Activated T-cell treated with anti-CD3 and anti-CD28 coated beads for 1 hour (primary cell): ENCODE measurements at places on chromosomes 2 and 18.

DNA sequence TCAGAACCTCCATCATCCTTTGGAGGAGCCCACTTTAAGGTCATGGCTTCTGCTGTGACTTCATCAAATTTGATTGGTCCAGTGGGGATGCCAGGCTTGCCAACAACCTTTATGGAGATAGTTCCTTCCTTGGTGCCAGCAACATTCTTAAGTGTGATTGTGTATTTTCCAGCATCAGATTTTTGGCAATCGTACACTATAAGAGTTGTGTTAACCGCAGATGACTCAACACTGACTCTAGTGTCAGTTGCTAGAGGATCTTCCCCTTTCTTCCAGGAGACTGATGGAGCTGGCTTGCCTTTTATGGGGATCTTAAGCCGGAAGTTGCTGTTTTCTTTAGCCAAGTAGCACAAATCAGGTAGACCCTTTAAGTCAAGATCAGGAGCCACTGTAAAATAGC lies 98.7 kb downstream of the PLEKHA3 start:
- no peak for DNase-seq

DNA sequence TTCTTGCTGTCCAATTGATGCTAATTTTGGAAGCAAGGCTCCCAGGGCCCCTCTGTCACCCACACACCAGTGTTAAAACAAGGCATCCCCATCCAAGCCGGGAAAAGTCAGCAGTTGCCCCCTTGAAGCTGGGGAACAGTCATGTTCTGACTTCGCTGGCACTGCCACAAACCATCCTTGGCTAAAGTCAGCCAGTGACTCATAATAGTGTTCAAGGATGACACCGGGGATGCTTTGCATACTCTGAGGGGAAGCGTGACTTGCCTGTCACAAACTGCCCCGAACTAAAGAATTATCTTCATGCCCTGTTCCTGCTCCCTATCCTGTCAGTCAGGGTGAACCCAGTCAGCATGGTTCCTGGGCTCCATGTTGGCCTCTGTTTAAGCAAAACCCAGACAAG lies 37.0 kb downstream of the TGFA start:
- DNase-seq, result no peak

- no peak for DNase-seq
These were observed 207.5 kb upstream of the FBXO11 start for GRCh38 chr2:48113767-48114166.

GRCh38 chr18:80202264-80202998 lies 44.9 kb downstream of the PARD6G start:
- no peak for DNase-seq

GRCh38 chr2:172783165-172783898 lies 47.7 kb downstream of the RAPGEF4 start:
- no peak for DNase-seq

DNA sequence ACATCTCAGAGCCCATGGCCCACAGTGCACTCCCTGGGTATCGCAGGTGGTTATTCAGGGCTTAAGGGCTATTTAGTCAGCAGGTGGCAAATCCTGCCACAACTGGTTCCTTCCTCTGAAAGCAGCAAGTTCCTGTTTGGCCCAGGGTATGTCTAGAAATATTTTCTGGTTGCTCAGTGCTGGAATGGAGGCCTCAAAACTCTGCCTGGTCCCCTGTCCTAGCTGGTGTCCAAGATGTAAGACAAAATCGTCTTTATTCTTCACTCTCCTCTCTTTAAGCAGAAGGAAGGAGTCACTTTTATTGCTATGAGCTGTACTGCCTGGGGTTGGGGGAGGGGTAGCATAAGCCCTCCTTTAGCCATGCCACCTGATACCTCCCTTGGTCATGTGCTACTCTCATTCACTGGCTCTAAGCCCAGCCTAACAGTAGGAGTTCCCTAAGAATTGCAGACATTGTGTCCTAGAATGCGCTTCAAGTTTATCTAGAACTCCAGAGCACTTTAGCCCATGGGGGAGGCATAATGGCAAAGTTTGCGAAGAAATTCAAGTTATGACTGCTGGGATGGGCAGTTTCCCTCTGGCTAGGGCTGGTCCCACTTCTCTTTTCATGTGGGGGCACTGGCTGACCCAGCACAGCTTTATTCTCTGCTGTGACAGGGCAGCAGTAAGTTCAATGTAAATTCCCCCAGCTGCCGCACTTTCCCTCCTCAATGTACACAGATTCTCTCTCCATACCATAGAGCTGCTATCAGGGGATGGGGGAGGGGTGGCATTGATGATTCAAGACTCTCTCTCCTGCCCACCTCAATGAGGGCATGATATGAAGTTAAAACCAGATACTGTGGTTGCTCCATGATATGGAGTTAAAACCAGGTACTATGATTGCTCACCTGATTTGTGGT lies 27.1 kb upstream of the CWC22 start:
- DNase-seq, result no peak

DNA sequence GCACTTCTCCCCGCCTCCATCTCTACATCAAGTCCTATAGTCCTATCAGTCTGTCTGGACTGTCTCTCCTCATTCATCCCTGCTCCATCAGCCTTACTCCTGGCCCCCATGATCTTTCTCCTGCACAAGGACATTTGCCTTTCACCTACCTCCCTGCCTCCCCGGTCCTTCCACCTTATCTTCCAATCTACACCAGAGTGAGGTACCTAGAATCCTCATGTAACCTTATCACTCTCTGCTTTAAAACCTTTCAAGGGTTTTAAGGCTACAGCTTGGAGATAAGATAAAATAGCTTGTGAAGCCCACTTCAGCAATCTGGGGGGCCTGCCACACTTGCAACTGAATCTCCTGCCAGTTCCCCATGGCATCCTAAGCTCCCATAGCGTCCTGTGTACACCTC lies 12.8 kb downstream of the CDC42EP3 start:
- DNase-seq, result no peak

DNA sequence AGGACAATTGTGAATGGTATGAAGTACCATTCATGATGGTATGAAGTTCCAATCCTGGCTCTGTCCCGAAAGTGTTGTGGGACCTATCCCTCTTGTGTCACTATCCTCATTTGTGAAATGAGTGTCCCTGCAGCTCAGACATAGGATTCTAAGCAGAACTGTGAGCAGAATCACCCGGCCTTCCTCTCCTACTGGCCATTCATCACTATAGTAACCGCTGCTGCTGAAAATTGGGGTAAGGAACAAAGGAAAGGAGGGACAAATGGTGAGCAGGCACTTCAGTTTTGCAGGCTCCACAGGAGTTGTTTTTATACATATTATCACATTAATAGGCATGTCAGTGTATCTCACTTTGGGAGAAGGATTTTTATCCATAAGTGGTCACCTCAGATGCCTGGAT lies 27.4 kb downstream of the SMYD1 start:
- no peak for DNase-seq

DNA sequence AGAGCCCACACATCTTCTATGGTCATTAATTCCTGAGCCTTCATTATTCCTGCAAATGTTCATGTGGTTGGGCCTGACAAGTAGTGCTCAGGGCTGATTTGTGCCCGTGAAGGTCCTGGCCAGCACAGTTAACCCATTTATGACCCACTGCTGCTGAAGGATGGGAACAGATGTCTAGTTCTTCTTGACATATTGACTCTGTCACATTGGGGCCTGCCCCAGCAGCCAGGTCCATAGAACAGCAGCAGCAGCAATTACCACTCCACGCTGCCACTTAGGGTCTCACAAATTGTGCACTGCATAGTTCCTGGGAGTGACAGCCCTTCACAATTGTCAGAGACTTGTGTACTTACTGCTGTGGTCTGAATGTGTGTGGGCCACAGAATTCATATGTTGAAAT lies 442.3 kb upstream of the RGPD4 start:
- DNase-seq, result no peak

DNA sequence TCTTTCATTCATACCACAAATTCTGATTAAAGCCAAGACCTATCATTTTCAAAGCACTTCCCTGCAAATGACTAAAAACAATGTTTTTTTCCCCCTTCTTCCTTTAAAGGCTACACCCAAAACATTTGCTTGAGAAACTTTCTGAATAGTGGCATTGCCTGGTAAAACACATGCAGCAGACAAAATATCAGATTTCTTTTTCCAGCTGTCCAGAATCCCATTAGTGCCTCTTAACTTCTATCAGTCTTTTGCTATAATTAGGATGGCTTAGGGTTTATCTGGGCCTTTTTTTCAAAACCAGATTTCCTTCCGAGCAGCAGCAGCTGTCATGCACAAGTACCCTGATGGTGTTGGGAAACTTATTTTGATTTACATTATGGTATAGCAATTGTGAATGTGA lies 50.6 kb downstream of the ALPK2 start:
- DNase-seq, result no peak

DNA sequence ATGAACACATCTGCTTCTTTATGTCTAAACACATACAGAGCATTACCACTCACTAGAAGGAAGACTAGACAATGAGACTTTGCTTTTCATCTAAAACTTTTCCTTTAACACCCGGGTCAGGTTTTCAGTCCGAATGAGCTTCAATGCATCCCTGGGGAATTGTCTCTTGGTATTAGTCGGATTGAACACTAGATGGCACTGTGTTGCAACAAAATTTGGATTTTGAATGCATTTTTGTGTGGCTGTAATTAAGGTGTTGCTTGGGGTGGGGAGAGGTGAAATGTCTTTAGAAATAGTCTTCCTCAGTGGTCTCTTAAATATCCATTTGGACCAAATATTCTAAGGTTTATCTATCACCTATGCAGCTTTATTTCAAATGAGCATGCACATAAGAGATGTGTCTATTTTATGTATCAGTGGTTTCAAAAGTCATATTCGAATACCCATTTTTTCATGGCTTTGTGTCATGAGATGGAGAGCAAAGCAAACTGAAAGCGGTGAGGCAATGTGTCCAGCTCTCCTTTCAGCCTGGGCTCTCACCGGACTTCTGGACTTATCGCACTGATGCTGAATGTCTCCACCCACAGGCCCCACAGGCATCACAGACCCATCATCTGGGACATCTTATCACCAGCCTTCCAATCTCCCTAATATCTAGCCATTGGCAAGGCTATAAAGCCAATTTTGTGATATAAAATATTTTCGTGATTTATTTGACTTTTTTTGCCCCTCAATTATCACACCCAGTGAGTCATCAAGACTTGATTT lies 510.3 kb downstream of the RNF144A start:
- DNase-seq, result no peak

DNA sequence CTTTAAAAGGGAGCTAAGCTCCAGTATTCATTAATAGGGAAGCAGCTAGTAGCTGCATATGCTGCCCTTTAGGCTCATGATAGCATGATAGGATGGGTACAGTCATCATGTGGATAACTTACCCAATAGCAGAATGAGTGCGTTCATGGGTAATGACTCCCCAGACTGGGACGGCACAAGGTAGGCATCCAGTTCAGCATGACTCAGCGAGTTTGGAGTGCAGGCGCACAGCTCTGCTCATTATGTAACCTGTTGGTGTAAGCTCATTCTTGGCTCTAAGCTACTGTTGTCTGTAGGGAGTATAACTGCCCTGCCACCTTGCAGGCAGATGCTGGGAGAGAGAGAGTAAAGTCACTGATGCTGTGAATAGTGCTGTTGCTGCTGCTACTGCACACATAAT lies 209.2 kb upstream of the SYT4 start:
- no peak for DNase-seq

GRCh38 chr18:11747731-11748130 lies 58.7 kb downstream of the GNAL start:
- no peak for DNase-seq

- no peak for DNase-seq
These were observed 202.3 kb upstream of the KLHL14 start for GRCh38 chr18:32975163-32975436.

- no peak for DNase-seq
These were observed 11.1 kb upstream of the HNRNPLL start for GRCh38 chr2:38613849-38614213.

GRCh38 chr2:219028141-219028540 lies 13.2 kb downstream of the CFAP65 start:
- DNase-seq, result no peak

GRCh38 chr2:67839668-67840067 lies 223.1 kb downstream of the C1D start:
- no peak for DNase-seq

GRCh38 chr2:157696036-157696435 lies 67.4 kb upstream of the ACVR1C start:
- DNase-seq, result no peak

- no peak for DNase-seq
These were observed 37.5 kb upstream of the SLC66A3 start for GRCh38 chr2:11117776-11118175.
